ENCODE measurements at places on chromosomes 1 and 21.

GRCh38 chr1:49364676-49365075, 588.0 kb upstream of the BEND5 start:
- no peak for DNase-seq

- no peak for DNase-seq
Measured at GRCh38 chr1:38919130-38919529, 22.5 kb downstream of the RHBDL2 start.

DNA sequence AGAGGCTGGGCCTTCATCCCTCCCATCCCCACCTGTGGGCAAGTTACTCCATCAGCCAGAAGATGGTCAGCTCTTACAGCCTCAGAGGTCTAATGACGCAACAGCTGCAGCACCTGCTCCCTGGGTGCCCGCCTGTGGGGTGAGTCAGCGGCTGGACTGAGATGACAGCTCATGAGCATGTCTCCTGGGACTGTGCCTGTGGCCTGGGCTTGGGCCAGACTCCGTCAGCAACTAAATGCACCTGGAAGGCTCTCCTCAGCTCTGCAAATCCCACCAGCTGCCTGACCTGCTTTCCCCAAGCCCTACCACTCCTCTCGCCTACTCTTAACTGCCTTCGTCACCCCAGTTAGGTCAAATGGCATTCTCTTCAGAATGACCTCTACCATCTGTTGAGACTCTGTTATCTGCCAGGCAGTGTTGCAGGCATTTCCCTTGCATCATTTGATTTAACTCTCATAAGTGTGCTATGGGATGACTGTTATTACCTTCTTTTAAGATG, 47.7 kb downstream of the ETS2 start:
- no peak for DNase-seq

DNA sequence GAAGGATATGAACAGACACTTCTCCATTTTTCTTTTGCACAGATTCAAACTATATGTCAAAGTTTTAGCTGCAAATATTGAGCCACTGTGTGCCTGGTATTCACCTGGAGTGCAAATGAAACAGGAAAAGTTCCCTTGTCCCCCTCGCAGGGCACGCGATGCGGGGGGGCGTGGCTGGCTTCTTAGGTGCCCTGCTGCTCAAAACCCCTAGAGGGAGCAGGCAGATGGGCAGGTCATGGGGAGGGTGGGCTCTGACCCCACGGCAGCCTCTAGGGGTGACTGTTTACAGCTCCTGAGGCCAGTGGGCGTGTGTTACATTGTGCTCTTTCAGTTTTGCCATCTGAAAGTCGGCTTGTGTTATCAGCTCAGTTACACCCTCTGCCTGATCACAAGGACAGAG, 931.2 kb upstream of the B3GALT2 start:
- no peak for DNase-seq

- DNase-seq: no peak
Measured at GRCh38 chr1:117632269-117633067, 26.6 kb downstream of the TENT5C start.

GRCh38 chr1:25727635-25728286, 72.2 kb upstream of the SELENON start:
- DNase-seq: no peak

GRCh38 chr1:168636642-168637111, 60.3 kb downstream of the XCL1 start:
- no peak for DNase-seq
